ENCODE measurements at places on chromosomes 2 and 18.

DNA sequence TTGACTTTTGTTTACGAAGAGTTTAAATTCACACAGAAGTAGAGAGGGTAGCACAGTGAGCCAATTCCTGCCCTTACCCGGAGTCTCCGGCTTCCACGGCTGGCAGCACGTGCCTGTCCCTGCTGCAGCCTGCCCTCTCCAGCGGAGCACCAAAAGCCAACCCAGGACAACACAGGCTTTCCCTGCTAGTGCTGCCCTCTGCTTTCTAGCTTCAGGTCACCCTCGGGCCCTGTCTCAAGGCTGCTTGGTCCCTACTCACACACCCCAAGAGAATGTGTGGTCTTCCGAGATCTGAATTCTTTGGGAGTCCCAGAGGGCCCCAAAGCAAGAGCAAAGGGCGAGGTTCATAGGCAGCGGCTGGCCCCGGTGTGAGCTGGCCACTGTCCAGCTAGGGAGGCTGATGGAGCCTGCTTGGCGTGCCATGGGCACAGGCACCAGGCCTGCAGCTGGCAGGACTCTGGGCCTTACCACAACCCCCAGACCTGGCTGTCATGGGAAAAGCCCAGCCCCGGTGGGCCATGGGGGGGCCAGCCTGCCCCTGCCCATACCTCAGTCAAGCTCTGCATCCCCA lies 7.0 kb upstream of the HS6ST1 start:
- DNase-seq: no peak

DNA sequence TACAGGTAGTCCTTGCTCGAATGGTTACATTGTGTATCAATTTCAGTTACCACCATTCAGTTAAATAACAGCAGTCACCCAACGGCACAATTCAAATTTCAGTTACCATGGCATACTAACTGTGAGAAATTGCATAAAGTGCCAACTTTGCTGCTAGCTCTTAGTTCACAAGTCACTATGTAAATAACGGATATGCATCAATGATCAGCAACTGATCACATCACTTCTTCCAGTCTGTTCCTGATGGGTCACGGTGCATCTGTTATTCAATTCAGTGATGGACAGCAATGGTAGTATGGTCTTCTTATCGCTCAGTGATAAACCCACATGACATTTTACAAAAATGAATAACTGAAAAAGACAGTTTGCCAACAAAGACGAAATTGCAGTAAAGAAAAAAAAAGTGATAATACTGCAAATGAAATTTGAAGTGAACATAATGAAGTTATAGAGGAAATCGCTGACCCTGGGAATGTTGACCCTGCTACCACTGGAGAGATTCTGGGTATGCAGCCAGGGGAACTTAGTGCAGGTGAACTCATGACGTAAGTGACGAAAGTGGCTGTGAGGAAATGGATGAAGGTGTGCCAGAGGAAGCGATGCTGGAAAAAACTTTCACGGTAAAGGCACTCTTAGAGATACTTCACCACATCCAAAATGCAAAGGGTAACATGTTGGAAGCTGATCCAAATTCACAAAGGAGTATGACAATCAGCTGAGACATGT lies 25.9 kb upstream of the RAPGEF4 start:
- no peak for DNase-seq

DNA sequence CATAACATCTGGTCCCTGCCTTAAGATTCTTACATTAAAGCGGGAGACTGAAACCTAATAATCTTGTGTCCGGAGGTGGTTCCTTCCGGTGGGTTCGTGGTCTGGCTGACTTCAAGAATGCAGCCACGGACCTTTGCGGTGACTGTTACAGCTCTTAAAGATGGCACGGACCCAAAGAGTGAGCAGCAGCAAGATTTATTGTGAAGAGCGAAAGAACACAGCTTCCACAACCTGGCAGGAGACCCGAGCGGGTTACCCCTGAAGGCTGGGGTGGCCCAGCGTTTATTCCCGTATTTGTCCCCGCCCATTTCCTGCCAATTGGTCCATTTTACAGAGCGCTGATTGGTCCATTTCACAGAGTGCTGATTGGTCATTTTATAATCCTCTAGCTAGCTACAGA lies 122.3 kb upstream of the SIX2 start:
- DNase-seq: no peak

DNA sequence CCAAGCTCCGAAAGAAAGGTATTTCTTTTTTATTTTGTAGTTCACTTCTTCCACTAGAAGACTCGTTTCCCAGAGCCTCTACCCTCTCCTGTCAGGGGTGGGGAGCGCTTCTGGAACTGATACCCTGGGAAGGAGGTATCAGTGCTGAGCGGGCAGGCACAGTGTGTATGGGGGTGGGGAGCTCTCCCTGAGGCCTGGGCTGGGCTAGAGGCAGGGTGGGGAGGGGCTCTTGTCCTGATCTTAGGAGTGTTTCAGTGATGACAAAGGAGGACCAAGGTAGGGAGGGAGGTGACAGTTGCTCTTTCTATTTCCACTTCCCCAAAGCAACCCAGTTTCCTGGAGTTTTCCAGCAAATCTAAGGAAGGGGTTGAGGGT lies 65.4 kb downstream of the ARHGAP25 start:
- DNase-seq: no peak

- peak; percentile 70 for DNase-seq
These were observed 14.8 kb downstream of the COL5A2 start for GRCh38 chr2:189164746-189165145.

DNA sequence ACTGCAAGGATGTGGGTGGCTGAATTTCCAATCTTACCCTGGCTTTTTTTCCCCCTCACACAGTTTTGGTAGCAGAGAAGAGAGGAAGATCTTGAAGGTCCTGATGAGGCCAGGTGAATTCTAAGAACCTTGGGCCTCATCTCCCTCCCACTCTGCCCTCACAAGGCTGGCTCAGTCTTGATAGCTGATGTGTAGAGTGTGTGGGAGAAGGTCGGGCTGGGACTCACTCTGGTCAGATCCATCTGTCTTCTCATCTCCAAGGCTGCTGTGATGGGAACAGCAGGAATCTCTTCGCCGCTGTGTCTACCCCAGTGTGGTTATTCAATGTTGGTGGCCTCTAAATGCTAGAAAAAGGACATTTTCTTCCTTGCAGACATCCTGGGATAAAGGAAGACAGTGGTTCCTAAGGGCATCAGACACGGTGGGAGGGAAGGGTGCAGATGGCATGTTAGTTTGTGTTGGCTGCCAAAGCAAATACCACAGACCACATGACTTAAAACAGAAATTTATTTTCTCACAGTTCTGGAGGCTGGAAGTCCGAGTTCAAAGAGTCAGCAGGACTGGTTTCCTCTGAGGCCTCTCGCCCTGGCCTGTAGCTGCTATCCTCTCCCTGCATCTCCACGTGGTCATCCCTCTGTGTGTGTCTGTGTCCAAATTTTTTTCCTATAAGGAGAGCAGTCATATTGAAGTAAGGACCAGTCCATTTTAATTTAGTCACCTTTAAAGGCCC lies 37.6 kb upstream of the MGAT4A start:
- no peak for DNase-seq

DNA sequence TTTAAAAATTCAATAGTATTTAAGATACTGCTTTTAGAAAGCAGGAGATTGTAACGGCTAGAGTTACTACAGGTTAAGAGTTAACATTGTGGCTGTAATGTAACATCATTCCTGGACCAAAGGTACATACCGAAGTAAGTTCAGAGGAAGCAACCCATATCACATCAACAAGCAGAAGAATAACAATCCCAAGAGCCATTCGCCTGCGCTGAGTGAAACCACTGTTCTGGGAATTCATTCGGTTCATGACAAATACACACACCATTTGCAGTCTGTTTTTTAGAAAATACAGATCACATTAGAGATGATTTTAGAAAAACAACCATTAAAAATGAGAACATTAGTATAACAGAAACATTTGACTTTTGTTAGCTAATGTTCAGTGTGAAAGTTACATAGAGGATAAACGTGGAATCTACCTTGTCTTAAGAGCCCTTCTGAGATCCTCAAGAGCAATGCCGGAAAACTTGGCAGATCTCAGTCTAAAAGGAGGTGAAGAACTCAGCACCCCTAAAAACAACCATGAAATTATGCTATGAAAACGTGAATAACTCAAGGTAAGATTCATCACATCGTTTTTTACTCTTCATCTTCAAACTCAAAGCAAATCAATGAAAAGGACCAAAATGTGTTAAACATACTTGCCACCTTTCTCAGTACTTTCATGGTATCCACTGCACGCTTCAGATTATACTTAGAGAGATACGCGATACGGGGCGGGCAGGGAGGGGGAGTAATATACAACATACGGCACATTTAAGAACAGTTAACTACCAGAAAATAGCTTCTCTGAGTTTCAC lies 1.2 kb downstream of the SLC35F5 start:
- DNase-seq: no peak

GRCh38 chr2:212939777-212940531 lies 211.5 kb downstream of the IKZF2 start:
- no peak for DNase-seq

- DNase-seq: no peak
These were observed 48.2 kb downstream of the CFAP221 start for GRCh38 chr2:119592436-119592835.

DNA sequence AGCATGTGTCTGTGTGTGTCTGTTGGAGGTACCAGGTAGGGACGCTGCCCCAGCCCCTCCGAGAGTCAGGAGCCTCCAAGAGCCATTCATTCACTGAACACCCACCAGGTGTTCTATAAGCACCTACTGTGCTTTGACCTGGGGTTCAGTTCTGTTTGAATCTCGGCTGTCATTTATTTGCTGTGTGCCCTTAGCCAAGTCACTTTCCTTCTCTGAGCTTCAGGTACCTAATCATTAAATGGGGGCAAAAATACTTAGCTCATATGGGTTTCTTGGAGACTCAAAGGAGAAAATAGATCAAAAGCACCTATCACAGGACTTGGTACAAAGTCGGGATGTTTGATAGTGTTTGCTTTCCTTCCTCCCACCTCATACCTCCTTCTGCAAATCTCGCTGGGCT lies 13.2 kb downstream of the ASIC4 start:
- no peak for DNase-seq

DNA sequence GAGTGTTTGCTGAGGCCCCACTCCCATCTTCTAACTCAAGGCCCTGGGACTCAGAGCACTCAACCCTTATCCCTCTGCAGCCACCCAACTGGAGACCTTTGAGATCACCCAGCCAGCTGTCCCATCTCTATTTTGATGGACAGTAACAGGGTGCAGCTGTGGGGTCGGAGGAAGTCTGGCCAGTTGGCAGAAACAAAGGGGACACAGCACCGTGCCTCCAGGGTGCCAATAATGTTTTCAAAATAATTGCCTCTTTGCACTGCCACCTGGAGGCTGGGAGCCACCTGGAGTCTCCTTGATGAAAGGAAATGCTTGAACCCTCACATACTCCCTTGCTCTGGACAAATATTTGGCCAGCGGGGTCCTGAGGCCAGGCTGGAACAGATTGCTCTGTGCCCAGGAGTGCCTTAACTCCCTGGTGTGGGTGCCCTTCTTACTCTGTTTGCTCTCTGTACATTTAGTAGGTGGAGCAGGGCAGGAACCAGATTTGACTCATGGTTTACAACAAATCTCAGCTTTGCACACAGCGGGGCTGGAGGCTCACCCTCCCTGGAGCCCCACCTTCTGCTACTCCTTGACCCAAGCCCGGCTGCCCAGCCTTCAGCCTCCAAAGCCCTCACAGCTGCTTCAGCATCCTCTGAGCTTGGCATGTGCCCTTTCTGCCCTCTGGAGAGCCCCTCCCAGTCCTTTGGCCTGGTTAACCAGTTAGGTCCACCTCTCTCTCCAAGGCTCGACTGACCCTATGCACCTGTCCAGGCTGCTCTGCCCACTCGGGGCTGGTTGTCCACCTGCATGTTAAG lies 17.2 kb downstream of the MAL start:
- no peak for DNase-seq

GRCh38 chr2:72891091-72891818 lies 4.0 kb downstream of the SPR start:
- DNase-seq: no peak

DNA sequence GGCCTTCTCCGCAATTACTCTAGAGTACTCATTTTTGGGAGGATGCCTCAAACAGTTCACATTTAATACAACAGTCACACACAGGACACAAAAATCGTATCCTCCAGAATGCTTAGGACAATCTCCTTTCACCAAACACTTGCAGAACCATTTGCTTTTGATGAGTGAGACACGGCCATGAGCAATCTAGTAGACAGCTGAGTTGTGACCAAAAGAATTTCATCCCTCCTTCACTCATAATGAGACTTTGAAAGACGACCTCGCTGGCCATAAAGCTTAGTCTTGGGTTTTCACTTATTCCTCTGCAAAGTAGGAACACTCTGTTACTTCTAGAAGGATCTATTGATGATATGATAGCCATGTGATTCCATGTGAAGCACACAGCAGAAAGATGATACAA lies 87.5 kb upstream of the SLC35G4 start:
- no peak for DNase-seq

DNA sequence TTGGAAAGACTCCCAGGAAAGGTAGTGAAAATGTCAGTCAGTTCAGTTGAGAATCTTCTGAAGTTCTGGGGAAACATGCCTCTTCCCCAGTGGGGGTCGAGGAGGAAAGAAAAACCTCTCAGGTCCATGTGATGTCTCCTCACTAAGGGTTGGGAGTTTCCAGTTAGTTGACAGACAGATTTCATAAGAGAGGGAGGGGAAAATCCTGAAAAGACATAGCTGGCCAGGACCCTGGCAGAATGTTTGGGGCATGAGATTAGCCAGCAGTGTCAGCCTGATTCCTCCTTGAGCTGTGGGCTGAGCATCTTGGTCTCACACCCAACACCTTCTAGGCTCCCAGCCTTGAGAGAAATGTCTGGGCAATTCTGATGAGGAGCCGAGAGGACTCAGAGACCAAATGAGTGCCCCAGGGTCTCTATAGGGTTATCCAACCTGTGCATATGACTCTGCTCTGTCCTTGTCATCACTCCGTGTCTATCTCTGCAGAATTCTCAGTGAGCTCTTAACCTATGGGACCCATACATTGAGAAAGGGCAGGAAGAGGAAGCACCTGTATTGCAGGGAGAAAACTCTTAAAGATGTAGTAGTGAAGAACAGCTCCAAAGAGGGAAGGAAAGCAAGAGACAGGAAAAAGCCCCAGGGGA lies 13.9 kb downstream of the BMP10 start:
- DNase-seq: no peak

- DNase-seq: no peak
These were observed 97.1 kb upstream of the ZNF521 start for GRCh38 chr18:25449046-25449445.

DNA sequence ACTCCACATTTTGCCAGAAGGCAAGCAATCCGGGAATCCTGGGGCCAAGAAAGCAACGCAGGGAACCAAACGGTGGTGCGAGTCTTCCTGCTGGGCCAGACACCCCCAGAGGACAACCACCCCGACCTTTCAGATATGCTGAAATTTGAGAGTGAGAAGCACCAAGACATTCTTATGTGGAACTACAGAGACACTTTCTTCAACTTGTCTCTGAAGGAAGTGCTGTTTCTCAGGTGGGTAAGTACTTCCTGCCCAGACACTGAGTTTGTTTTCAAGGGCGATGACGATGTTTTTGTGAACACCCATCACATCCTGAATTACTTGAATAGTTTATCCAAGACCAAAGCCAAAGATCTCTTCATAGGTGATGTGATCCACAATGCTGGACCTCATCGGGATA lies 26.8 kb downstream of the B3GNT2 start:
- no peak for DNase-seq

GRCh38 chr2:169716238-169716886 lies 17.3 kb upstream of the KLHL23 start:
- DNase-seq: peak; percentile 76

GRCh38 chr18:68662754-68663153 lies 52.2 kb downstream of the TMX3 start:
- no peak for DNase-seq

GRCh38 chr2:37061776-37062175 lies 22.4 kb downstream of the HEATR5B start:
- no peak for DNase-seq

All from fibroblast of the conjunctiva (primary cell).